Activated CD4-positive, CD25-positive, alpha-beta regulatory T cell treated with anti-CD3 and anti-CD28 coated beads, Interleukin-2, amount 50 U/mL, for 16 hours (primary cell): ENCODE measurements at places on chromosomes 1 and 21.
A peak's percentile ranks its signal among the peaks of the same experiment; 100 is the strongest.

DNA sequence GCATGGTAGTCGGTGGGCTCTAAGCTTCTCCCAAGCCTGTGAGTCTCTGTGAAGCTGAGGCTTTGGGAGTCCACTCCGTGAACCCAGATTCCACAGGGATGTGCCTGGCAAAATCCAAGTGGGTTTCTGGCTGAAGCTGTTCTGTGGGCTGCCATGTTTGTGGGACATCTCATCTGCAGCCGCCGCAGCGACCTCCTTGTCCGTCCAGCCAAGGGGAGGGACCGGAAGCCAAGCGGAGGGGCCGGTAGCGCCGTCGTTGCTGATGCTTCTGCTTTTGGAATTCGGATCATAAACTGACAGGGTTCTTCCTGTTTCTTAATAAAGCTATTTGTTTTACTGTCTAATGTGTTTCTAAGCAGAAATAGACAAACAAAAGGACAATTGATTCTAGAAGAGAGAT lies 13.3 kb downstream of the KIF26B start:
- no peak for DNase-seq

DNA sequence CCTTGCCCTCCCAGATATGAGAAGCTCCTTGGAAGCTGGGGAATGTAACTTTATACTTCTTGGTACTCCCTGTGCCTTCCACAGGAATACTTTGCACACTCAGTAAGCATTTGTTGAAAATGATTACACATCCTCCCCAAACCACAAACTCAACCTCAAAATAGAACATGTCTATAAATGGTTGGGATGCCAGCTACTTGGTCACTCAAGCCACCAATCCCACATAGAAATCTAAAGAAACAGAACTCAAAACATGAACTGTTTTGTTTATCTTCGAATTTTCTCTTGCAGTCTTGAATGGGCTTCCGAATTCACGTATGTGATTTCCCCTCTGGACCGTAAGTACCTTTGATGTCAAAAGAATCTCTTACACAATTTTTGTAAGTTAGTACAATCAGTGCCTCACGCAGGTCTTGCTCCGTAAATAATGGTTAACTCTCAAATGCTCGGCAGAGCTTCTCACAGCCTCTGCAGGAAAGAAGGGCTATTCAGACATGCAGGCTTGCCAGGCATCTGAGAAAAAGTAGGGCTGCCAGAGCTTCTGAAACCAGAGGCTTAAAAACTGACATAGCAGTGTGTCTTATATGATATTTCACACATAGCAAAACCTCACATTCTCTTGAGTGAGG lies 26.9 kb downstream of the SORT1 start:
- DNase-seq: no peak

DNA sequence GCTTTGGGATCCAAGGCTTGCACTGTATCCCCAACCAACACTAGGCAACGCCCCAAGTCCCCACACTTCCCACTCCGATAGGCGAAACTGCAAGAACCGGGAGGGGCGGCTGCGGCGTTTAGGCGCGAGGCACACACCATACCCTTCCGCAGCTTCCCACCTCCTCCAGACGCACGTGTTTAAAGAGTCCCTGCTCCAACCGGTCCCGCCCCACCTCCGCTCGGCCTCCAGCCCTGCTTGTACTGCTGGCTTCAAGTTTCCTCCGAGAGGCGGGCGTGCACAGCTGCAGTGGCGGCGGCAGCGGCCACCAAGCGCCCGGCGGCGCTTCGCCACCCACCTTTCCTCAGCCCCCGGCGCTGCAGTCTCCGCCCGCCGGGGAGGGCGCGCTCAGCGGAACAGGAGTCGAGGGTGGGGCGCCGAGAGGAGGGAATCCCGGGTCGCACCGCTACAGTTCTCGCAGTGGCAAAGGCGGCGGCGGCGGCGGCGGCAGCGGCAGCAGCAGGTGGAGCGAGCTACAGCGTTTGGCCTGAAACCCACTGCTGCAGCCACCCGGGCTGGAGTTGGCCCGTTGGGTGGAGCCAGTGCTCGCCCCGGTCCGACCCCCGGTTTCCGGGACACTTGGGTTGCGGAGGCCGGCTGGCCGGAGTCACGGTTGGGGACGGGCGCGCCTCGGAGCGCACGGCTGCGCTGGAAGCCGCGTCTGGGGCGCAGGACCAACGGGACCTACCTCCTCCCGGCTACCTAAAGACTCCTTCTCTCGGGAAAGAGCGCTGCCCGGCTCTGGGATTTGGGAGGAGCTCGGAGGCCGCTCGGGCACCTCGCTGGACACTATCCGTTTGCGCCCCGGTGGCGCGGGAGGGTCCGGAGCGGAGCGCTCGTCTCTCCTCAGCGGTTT lies at the start of gene CNIH3:
Gene CNIH3, plus strand, starts transcription at position 457 of the 895 bp plus-strand sequence. CDS start 858 bp downstream, outside the sequence.
- no peak for DNase-seq

- DNase-seq: no peak
Measured at GRCh38 chr1:20654104-20654690, 7.0 kb downstream of the DDOST start.

DNA sequence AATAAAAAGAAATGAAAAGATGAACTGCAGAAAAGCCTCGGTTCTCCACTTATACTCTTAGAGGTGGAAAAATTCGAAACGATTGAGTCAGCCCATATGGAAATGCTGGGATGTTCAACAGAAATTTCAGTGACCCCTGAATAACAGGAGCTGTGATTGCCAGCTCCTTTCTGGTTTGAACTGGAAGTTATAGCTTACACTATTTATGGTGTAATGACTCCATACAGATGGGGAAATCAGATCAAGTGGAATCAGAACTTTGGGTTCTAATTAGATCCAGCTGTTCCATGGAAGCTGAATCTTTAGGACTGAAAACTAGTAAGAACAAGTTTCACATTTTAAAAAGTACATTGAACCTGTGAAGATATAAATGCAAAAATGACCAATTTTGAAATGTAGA lies 569.3 kb upstream of the ZRANB2 start:
- no peak for DNase-seq

- DNase-seq: no peak
Measured at GRCh38 chr1:67647036-67647798, 37.8 kb upstream of the GADD45A start.

- DNase-seq: no peak
Measured at GRCh38 chr1:160354388-160354985, 11.3 kb downstream of the NCSTN start.

DNA sequence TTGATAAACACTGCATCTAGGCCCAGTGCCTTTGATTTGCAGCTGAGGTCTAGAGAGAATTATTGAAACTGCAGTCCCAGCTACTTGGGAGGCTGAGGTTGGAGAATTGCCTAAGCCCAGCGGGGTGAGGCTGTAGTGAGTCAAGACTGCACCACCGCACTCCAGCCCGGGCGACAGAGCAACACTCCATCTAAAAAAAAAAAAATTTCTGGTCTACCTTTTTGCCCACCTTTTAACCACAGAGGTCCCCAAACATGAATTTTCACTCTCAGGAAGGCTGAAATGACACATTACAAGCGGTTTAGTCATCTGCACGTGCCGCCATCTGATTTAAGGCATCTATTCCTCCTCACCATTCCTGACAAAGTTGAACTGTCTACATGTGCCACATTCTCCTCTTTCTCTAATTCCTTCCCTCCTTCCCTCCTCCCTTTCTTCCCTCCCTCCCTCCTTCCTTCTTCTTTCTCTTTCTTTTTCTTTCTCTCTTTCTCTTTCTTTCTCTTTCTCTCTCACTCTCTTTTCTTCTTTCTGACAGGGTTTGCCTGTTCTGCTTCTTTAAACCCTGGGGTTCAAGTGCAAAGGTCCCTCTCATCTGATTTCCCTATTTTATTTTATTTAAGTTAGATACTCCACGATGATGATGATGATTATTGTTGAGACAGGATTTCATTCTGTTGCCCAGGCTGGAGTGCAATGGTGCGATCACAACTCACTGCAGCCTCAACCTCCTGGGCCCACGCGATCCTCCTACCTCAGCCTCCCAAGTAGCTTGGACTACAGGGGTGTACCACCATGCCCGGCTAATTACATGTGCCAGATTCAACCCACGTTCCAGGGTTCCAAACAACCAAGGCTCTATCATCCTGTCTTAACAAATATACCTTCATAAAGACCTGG lies 3.0 kb upstream of the SOD1 start:
- DNase-seq: no peak

GRCh38 chr1:41371630-41372599 lies 10.7 kb downstream of the FOXO6 start:
- no peak for DNase-seq

GRCh38 chr1:3857791-3858129 lies 484 bp downstream of the DFFB start:
- DNase-seq: no peak

GRCh38 chr1:111924786-111925185 lies 64.7 kb downstream of the KCND3 start:
- no peak for DNase-seq

DNA sequence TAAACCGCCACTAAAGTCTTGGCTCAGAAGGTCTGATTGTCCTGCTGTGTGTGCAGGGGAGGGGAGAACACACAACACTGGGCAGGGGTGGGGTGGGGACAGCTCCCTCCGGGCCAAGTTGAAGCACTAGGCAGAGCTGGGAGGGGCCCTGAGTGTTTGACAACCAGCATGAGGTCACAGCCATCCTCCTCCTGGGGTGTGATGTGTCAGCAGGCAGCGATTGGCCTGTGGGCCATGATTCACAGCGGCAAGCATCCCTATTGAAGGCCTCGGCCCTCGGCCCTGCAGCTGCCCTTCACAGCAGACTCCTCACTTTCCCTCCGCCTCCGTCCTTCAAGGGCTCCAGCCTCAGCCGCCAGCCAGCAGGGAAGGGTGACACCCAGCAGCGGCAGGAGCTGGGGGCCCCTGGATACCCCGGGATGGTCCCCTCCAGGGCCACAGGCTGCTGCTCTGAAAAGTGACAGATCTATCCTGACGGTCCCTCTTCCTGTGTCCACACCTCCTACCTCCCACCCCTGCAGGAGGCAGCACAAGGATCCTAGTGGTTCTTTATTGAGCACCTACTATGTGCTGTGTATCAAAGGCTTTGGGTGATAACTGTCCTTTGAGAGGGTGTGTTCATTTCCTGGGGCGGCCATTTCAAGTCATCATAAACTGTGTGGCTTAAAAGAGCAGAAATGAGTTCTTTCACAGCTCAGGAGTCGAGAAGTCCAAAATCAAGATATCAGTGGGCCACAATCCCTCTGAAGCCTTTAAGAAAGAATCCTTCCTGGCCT lies 66.0 kb upstream of the SLC25A33 start:
- DNase-seq: no peak

DNA sequence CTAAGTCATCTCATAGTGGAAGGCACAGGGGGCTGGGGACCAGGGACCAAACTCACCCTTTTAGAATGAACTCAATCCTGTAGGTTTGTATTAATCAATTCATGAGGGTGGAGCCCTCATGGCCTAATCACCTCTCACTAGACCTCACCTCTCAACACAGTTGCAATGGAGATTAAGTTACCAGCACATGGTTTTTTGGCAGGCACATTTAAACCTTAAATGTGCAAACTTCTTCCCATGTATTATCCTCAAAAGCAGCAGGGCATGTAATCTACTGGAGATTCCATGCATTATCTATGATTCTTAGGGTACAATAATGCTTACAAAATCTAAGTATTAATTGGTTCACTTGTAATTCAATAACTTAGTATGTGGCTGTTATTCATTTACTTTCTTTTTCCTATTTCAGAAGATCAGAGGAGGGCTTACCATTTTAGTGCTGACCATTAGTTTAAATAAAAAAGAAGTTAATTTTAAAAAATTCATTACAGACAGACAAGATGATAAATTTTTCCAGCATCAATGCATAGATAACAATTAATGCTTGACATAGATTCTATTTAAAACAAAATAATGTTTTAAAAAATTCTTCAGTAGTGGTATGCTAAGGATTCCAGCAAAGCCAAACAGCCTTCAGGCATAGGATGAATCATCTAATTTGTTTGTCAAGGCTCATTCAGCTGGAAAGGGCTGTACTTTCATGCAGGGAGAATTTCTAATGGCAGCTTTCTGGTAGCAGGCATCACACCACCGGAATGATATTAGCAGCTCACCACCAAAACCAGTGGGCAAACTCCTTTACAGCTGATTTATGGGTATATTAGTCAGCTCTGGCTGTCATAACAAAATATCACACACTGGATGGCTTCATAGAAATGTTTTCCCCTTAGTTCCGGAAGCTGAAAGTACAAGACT lies 124.6 kb upstream of the ZNF648 start:
- no peak for DNase-seq

DNA sequence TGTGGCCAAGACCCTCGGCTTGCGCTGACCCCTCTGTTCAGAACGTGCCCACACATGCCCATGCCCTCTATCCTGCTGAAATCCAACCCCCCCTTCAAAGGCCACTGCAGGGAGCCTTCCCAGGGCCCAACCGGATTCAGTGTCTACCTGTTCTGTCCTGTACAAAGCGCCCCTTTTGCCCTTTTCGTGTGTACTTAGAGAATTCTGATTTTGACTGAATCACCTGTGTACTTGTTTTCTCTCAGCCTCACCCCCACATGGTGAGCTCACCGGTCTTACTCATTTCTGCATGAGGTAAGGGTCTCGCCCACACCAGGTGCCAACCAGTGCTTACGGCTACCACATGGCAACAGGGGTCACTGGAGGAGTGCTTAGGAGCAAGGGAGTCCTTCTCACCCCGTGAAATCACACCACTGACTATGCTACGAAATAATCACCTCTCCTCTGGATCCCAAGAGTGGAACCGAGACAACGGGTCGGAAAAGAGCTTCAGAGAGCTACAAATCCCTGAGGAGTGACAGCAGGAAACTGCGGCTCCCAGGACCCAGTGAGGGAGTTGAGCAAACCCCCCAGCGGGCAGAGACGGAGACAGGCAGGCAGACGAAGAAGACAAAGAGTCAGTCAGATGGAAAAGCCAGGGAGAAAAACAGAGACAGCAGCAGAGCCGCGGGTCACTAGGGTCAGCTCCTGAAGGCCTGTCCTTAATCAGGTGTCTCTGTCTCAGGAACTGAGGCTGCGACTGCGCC lies 2.1 kb upstream of the S100A2 start:
- DNase-seq: no peak

DNA sequence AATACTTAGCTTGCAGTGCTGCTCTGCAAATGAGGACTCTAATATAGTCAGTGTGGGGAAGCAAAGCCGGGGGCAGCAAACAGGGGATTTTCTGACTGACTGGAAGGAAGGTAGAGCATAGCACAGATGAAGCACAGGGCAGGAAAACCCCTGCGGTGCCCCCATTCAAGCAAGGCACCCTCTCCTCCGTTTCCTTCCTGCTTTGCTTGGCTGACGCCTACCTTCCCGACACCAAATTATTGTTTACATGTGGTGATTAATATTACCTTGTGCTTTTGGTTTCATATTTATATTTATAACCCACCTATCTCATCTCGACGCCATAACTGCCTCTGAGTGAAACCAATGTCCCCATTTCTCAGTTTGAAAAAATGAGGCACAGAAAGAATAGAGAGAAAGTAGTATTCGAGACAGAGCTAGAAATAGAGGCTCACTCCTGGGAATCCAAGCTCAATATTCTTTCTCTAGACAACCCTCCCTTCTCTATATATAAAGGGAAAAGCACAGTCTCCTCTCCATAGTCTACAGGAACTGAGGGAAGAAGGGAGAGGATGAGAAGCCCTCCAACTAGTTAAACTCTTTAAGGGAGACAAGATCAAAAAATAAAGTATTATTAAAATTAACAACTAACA lies 41.3 kb downstream of the PIK3C2B start:
- DNase-seq: peak; percentile 55

- no peak for DNase-seq
Measured at GRCh38 chr1:180724055-180724454, 92.2 kb downstream of the XPR1 start.

- no peak for DNase-seq
Measured at GRCh38 chr1:75312620-75313019, 178.4 kb downstream of the LHX8 start.
